ENCODE measurements at places on chromosomes 3 and 15. TPM values are rescaled to one million over a fixed set of nuclear protein-coding genes. Genes with fewer than 3 reads are reported as not detected.

PGBD4 gene
- total RNA-seq, result 1.3 TPM

RNF7 gene
- 87.4 TPM for total RNA-seq

FANCD2OS gene
- total RNA-seq, result not detected

NRG4 gene
- total RNA-seq, result not detected

HTR3E gene
- not detected for total RNA-seq

GRCh38 chr3:197376020-197376419 lies 77.6 kb upstream of the DLG1 start:
- no peak for DNase-seq

DNA sequence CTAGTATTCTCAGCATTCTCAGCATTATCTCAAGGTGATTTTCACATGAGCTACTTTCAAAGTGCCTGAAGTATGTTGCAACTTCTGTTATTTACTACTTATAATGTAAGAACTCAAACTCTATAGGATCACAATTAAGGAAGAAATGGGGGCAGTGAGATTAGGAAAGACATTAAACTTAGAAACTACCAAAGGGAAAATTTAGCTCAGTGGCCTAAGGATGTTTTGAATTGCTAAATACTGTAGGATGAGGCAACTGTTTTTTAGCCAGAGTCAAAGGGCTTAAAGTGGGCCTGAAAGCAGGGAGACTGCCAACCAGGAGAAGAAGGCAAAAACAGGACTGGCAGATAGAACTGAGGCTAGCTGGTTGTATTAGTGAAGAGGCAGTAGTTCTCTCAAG lies 55.5 kb upstream of the MBNL1 start:
- no peak for DNase-seq

GRCh38 chr3:141303481-141304223 lies 64.7 kb upstream of the ZBTB38 start:
- DNase-seq, result no peak

GRCh38 chr15:67066041-67066958 lies 898 bp downstream of the SMAD3 start:
- peak; percentile 44 for DNase-seq

GRCh38 chr15:68997050-68997449 lies 17.4 kb upstream of the NOX5 start:
- DNase-seq, result no peak

DNA sequence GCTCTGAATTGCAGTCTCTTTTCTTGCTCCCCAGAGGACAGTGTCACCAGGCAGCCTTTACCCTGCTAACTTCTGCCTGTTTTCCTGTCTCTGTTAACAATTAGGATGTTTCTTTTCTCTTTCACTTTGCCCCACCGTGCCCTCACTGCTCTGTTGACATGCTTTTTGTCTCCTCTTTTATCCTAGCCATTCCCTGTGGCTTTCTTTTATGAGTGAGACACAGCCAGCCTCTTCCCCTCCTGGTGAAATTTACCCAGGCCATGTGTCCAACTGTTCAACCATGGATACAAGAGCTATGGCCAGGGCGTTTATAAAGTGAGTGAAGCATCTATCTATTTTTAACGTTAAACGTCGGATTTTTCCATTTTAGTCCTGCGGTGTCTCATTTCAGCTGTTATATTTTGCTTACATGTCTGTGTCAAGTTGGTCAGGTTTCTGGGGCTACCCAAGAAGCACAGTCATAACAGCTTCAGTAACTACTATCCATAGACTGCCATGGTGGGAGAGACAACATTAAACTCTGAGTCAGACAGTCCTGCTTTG lies 443.2 kb upstream of the AZI2 start:
- no peak for DNase-seq

DNA sequence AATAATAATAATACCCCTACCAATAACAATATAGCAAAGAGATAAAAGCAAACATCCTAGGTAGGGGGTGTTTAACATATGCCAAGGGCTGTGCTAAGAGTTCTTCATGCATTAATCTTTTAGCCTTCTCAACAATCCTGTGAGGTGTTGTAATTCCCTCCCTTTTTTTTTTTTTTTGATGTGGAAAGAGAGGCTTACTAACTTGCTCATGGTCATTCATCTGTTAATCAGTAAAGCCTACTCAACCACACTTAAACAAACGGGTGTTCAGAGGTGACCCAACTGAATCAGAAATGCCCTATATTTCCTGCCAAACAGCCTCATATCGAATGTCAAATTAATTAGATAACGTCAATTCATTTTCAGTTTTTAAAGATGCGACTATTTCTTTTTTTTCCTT lies 232.1 kb downstream of the CTNNB1 start:
- DNase-seq, result no peak

GRCh38 chr15:60744826-60745460 lies 266.0 kb upstream of the ICE2 start:
- peak; percentile 87 for DNase-seq

DNA sequence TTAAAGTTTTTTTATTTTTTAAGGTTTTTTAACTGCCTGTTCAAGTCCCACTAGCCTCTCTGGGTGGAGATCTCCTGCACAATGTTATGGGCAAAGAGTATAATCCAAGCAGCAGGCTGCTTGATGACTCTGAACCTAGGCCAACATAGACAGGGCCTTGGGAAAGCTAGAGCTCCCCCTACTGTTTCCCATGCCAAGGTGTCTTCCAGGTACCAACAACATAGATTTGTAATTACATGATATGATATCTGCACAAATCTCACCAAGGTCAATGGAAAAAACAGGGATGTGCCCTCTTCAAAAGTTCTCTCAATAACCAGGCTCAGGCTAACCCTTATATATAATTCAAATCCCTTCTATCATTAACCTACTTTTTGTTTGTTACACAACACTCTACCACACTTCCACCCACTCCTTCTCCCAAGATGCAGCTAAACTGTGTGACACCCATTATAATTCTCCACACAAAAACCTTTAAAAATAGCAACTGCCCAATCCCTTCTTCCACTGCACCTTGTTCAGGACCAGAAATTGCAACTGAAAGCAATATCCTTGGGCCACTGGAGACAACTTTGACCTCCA lies 43.8 kb downstream of the RBM15B start:
- DNase-seq, result no peak

Data from Right ventricle myocardium superior (tissue), 1 donor.